ENCODE measurements at places on chromosomes 2 and 18.
A peak's percentile ranks its signal among the peaks of the same experiment; 100 is the strongest.

DNA sequence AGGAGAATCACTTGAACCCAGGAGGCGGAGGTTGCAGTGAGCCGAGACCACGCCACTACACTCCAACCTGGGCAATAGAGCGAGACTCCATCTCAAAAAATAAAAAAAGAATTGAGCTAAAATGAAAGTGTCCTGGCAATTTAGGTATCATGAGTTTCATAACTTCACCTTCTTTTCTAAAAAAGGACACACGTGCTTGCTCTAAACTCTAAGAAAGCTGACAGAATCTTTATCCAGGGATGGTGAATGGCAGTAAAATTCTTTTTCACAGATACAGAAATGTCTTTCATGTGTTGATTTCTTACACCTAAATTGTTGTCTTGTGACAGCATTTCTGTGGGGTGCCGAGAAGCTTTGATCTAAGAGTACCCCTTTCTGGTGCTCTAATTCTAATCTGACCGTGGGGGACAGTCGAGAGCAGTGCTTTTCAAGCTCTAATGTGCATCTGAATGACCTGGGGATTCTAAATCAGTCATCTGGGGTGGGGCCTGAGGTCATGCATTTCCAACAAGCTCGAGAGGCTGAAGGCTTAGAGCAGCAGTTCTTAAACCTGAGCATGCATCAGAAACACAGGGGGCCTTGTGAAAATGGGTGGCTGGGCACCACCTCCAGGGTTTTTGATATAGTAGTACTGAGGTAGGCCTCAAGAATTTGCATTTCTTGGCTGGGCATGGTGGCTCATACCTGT is 42.1 kb upstream of the REL start:
- no peak for DNase-seq

DNA sequence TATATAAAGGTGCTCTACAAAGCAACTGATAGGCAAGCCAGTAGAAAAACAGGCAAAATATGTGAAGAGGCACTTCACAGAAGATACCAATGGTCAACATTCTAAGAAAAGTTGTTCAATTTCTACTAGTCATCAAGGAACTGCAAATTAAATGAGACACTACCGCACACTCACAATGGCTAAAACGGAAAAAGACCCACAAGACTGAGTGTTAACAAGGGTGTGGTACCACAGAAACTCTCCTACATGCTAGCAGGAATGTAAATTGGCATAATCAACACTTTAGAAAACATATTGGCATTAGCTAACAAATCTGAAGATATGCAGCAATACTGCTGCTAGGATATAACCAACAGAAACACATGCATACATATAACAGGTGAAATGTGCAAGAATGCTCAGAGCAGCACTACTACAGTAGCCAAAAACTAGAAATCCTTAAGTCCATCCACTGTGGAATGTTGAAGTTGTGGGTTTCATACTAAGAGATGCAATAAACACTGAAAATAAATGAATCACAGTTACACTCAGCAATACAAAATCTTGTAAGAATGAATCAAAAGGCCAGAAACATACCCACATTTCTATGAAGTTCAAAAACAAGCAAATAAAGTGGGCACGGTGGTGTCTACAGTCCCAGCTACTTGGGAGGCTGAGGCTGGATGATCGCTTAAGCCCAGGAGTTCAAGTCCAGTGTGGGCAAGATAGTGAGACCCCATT is 9.2 kb downstream of the RNU4ATAC start:
- no peak for DNase-seq

DNA sequence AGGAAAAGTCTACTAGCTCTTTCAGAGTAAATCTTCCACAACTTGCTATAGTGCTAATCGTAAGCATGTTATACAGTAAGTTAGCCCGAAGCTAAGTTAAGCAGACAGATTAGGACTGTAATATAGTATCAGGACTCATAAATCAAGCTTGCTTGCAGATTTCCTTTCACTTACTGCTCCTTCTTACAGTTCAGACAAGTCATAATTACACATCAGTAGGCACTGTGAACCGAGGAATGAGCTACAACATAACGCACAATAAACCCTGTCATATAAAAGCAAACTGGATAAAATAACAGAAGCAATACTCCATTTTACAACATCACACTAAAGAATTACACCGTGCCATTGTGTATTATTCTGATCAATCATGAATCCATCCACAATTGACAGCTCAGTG is 832.6 kb upstream of the ZEB2 start:
- no peak for DNase-seq

GRCh38 chr2:24920098-24920808 is at the start of gene ADCY3:
TSS of gene ADCY3 (minus strand) at chr2:24920237. CDS start at chr2:24918987, 1,250 bp downstream.
- peak; percentile 59 for DNase-seq

- no peak for DNase-seq
These were observed 286.0 kb upstream of the CCDC68 start for GRCh38 chr18:55245211-55245614.

GRCh38 chr2:178681081-178681480 is 126.1 kb downstream of the TTN start:
- DNase-seq = no peak

GRCh38 chr18:63997606-63998005 is 27.7 kb downstream of the SERPINB8 start:
- no peak for DNase-seq

DNA sequence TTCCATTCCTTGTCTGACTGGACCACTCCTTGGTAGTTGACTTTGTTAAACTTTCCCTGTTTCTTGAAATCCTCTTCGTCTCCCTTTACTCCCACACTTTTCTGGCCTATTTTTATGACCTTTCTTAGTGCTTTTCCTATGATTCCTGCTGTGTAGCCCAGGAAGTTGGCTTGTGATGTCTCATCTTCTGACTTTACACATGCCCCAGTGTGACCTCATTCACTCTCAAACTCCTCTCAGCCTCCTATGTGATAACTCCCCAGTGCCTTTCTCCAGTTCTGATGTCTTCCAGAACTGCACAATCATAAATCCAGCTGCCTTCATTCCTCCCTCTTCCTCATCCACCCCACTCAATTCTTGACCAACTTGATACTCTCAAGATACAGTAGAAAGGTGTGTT is 407.6 kb downstream of the TGIF1 start:
- DNase-seq = no peak

DNA sequence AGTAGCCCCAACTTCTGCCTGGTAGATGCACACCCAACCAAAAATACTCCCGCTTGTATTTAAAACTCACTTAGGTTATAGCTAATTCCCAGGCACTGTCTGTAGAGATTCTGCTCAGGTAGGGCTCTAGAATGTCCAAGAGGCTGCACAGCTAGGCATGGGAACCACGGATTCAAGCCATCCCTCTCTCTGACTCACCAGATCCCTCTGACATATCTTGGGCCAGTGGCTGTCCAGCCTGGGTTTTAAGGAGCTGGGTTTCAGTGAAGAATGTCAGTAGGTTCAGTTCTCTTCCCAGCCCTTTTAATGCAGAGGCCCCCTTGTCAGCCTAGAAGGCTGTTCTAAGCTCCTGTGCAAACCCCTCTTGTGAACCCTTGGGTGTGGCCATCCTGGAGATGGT is 15.9 kb upstream of the IL1R1 start:
- no peak for DNase-seq

DNA sequence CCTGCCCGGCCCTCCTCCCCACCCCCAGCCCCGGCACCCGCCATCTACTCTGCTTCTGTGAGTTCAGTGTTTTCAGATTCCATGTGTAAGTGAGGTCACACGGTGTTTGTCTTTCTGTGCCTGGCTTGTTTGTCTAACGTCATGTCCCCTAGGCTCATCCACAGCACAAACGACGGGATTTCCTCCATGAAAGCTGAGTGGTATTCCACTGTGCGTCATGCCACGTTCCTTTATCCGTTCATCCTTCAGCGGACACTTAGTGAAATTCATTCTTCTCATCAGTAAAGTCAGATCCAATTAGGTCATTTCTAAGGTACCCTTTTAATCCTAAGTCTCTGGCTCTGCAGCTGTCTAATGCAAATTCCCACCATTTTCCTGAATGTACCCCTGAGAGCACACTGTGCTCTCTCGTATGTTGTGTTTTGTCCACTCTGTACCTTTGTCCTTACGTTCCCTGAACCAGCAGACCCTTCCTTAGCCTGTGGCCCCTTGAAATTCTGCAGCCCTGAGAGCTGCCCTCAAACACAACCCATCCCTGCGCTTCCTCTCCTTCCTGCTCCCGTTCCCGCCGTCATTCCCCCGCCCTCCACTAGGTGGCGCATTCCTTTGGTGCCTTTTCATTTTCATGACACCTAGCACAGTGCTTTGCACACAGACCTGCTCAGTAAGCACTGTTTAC is 44.1 kb downstream of the TRAPPC12 start:
- DNase-seq = peak; percentile 68

DNA sequence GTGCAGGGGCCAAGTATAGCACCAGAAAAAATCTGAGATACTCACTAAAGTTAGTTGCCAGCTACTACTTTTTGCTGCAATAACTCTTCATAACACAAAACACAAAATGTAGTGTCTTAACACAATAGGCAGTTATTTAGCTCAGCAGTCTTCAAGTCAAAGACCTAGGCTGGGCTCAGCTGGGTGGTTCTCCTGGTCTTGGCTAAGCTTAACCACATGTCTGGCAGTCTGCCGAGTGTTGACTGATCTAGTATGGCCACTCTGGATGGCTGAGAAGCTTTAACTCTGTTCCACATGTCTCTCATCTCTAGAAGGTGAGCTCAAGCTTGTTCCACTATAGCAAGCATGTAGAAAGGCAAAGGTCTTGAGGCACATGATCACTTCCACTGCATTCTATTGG is 451.6 kb downstream of the SOX11 start:
- DNase-seq = no peak

GRCh38 chr2:147181351-147182029 is 663.3 kb upstream of the ACVR2A start:
- DNase-seq = no peak

- DNase-seq = no peak
These were observed 4.4 kb upstream of the RNF103 start for GRCh38 chr2:86628091-86628522.

DNA sequence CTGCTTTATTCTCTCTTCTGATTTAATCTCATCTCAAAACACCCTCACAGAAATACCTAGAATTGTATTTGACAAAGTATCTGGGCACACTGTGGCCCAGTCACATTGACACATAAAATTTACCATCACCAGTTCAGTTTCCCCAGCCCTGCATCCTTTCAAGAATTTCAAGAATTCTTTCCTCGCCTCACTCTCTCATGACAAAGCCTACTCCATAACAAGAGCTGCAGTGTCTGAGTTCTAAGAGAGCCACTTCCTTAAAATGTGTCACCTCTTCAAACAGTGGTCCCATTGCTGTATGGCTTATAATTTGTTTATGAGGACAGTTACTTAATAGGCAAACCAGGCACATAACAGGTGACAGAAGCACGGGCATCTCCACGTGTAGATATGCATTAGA is 90.9 kb upstream of the STK39 start:
- DNase-seq = no peak

DNA sequence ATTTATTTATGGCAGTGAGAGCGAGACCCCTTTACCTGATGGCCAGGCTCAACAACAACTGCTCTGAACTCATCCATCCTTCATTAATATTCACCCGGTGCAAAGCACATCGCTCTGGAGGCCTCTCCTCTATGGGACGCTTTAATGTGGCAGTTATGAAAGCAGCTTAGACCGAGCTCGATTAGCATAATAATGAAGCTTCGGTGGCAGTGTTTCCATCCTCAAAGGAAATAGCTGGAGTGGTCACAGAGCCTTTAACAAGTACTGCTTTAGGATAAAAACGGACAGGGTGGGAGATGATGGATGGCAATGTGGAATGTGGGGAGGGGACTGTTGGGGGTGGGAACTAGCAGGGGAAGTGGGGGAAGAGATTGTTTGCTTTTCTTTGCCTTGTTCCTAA is 243.9 kb downstream of the SLC4A3 start:
- DNase-seq = no peak

- no peak for DNase-seq
These were observed 1.2 kb upstream of the ZCCHC2 start for GRCh38 chr18:62521593-62521992.

- DNase-seq = no peak
These were observed 21.6 kb downstream of the EIPR1 start for GRCh38 chr2:3355951-3356569.

Data from CD8-positive, alpha-beta T cell (primary cell).